ENCODE measurements at places on chromosomes 12 and 14.

DNA sequence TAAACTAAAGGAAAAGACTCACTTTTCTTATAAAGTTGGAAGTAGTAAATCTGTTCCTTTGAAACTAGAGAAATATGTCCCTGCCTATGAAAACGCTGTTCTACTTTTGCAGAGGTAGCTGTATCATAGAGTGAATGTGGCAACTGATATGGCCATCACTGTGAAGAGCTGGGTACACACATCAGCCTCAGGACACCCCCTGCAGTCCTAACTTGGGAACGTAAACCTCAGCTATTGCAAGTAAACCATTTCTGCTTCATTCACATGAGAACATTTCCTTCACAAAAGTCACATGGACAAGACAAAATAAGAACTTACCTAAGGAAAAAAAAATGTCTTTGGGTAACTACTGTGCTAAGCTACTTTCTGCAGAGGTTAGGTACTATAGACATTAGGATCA, 233.3 kb upstream of the PPFIA2 start:
- DNase-seq, result no peak

GRCh38 chr12:114041136-114041535, 75.0 kb upstream of the RBM19 start:
- DNase-seq, result no peak

DNA sequence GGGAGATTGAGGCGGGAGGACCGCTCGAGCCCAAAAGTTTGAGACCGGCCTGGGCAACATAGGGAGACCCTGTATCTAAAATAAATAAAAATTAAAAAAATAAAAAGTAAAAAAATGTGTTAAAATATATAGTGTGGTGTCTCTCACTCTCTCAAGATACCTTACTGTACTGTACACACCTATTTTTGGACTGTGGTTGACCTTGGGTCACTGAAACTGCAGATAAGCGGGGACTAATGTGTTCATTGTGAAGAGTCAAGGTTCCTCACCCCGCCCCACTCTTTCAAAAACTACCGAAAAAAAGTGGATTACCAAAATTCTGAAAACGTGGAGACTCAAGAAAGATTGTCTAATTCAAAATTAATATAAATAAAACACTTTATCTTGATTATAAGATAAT, 1.0 kb upstream of the TAS2R13 start:
- DNase-seq, result no peak

GRCh38 chr14:74882103-74882920, 596 bp downstream of the DLST start:
- DNase-seq, result peak; percentile 42

DNA sequence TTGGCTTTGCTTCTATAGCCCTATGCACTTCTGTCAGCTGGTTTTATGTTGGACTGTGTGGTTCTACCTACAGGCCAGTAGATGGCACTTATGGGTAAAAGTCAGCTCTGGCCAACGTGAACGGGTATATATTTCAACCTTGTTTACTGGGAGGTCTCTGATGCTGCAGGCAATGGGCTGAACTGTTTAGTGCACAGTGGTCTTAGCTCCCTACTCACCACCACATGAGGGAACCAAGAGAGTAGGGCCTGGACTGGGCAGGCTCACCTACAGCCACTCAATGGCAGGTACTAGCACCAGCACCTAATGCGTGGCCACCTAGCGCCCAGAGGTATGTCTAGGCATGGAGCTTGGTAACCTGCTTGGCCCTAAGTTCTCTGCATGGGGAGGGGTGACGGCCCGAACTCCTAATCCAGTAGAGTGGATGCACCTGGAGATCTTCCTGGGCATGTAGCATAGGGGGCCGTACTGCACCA, 481.8 kb downstream of the TMEM117 start:
- DNase-seq, result no peak

- no peak for DNase-seq
These were observed 76.3 kb downstream of the PDE3A start for GRCh38 chr12:20444595-20445170.

GRCh38 chr12:15123401-15123800, 97.8 kb downstream of the RERG start:
- DNase-seq, result no peak

GRCh38 chr12:130880411-130880885, 8.6 kb downstream of the RAN start:
- DNase-seq, result no peak

- no peak for DNase-seq
These were observed 123.0 kb downstream of the SCARB1 start for GRCh38 chr12:124740691-124741137.

- DNase-seq, result no peak
These were observed 35.8 kb upstream of the LTBP2 start for GRCh38 chr14:74647678-74648461.

DNA sequence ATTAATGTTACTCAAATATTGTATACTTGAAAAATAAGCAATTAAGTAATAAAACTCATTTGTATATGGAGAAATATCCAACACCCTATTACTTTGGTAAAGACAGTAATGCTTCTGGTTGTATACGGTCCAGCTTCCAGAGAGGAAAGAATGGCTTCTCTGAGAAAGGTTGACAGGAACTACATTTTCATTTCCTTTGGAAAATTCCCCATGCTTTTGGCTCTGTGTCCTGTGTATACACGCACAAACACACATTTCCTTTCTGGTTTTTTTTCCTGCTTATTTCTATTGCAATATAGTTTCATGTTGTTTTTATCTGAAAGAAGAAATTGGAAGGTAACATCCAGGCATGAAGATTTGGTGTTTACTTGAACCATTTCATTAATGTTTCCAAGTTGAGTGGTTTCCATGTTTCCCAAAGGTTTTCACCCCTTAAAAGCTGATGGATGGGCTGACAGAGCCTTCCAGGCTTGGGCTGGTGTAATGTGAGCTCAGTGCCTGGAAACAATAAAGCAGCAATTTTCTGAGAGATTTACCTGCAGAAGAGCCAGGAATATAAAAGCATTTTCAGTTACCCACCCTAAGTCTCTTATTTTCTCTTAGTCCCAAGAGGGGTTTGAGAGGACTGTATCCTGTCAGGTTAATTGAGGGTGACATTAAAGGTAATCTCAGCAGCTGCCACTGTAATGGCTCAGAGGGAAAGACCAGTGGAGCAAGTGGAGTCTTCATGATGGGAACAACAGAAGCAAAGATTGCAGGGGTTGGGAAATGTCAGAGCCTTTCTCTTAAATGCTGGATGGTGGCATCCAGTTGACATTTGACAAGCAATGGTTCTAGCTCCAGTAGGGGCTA, 33.4 kb upstream of the TMTC1 start:
- no peak for DNase-seq

- DNase-seq, result no peak
These were observed 13.8 kb downstream of the CLBA1 start for GRCh38 chr14:104999361-104999760.

GRCh38 chr14:52012635-52013034, 23.3 kb downstream of the RTRAF start:
- no peak for DNase-seq

- DNase-seq, result no peak
These were observed 118.9 kb downstream of the SLC38A1 start for GRCh38 chr12:46149905-46150304.

DNA sequence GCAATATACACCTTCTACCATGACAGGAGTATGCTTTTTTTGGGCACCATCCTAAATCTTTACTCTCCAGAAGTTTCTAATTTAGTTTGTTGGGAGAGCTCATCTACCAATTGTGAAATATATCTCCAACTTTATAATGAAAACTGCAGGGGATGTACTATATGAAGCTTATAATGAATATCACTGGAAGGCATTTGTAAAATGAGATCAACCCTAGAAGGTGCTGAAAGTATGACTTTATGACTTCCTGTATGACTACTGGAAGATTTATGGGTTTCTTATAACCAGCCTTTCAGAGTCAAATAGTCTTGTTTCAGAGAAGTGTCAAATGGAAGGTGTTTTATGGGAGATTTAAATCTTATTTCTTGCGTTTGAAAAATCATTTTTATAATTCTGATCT, 122.9 kb downstream of the MYRFL start:
- DNase-seq, result no peak

DNA sequence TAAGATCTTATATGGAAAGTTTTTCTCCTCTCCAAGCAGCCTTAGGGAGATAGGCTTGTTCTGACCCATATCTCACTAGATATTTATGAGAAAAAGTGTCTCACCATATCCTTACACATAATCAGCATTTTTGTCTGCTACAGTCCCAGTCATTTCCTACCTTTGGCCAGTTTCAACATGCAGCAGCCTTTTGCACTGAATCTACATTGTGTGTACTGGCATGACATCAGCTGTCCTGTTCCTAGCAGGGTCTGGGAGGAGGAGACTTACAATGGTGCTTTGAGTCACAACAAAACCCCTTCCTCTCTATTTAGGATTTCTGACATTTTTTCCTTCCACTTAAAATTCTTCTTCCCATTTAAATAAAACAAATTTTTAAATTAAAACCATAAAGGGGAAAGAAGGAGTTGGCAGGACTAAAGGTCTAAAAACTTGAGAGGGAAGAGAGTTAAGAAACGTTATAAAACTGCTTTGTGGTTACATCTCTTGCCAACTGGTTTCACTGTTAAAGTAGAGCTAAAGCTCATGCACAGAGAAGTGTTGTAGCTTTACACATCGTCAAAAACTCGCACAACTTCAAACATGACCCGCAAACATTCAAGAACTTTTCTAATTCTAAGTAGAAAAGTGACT, 53.3 kb upstream of the CERS5 start:
- no peak for DNase-seq

GRCh38 chr12:101430456-101430855, 22.9 kb upstream of the ARL1 start:
- no peak for DNase-seq

GRCh38 chr12:124242529-124243065, 52.3 kb upstream of the RFLNA start:
- no peak for DNase-seq

GRCh38 chr12:116245189-116245588, 32.3 kb downstream of the MED13L start:
- DNase-seq, result no peak

DNA sequence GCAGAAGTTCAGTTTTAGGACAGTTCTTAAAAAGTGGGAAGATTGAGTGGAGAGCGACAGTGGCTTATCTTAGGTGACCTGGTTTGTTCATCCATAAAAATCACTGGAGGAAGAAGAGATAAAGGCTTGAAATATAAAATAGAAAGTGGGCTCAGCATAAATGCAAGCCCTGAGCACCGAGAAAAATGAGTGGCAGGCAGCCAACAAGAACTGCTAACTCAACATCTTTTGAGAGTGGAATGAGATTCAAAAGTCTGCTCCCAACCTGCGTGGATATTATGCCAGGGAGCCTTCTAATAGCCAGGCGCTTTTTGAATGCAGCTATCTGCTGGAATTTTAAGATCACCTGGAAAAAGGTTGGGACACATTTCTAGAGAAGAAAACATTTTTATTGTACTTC, 666.5 kb downstream of the FLRT2 start:
- no peak for DNase-seq

- no peak for DNase-seq
These were observed 390.2 kb downstream of the LRIG3 start for GRCh38 chr12:58529897-58530741.

GRCh38 chr14:70052990-70053389, 135.8 kb downstream of the SLC8A3 start:
- DNase-seq, result no peak

GRCh38 chr12:117063162-117063911, 35.9 kb downstream of the TESC start:
- no peak for DNase-seq

DNA sequence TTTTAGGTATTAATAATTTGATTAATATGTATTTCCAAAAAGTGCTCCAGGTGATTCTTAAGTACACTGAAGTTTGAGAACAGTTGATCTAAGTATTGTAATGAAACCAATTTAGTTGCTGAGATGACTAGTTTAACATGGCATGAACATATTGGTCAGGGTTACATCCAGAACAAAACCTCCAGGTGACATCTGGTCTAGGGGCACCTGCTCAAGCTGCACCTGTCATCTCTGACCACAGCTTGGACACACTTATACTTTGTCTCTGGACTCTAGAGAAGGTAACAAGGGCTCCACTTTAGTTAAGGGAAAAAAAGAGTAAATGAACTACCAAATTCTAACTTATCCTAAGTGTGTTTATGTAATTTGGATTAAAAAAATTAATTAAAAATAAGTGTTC, 8.1 kb downstream of the ARID2 start:
- DNase-seq, result no peak

DNA sequence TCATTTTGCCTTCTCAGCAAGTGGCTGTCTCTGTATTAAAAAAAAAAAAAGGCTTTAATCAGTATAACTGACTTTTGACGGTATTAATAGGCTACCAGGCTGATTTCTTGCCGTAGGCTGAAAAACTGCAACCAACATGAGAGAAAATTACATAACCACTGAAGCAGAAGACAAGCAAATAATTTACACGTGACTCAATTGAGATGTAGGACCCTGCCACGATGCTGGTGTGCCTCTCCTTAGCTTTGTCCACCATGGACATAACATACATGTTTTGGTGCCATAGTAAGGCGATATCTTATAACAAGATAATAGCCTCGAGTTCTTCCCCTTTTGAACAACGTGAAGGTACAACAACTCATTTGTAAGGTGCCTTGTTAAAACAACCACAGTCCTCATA, 88.7 kb upstream of the GRIP1 start:
- no peak for DNase-seq

DNA sequence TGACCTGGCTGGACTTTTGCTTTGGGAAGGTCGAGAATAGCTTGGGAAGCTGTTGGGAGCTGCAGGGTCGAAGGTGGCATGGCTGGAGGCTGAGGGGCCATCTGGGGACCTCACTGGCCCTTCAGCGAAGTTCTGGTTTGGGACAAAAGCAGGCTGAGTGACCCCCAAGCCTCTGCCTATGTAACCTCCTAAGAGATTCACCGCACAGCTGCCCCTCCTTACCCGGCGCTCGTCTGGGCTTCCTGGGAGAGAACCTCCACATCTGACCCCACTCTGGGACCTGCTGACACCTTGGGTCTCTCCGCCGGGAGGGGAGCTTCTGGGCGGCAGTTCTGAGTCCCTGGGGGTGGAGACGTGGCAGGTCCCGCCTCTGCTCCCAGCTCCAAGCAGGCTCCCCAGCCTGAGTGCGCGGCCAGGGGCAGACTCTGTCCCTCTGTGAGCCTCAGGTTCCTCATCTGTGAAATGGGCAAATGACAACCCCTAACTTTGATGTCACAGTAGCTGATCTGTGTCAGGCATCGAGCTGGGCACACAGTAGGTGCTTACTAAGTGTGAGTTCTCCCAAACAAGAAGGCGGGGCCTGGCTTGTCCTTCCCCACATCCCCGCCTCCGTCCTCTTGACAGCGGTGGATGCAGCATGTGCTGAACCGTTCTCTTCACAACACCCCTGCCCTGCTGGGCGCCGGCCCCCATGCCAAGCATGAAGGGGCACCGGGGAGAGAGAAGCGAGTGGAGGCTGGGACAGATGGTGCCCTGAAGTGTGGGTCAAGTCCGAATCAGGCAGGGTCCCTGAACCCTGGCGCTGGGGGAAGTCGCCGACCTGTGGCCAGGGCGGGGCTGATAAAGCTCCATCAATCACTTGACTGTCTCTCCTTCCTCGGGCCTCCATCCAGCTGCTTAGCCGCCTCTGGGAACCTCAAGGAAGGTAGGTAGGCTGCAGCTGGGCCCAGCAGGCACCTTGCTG, 3.8 kb downstream of the EXOC3L4 start:
- no peak for DNase-seq

- DNase-seq, result no peak
These were observed 7.7 kb downstream of the AHNAK2 start for GRCh38 chr14:104970231-104971068.

Measured in T follicular helper cell (primary cell).